ENCODE measurements at places on chromosomes 12 and 14.

- no peak overlapping the region for H3K4me3 ChIP-seq
- no peak overlapping the region for H3K27ac ChIP-seq
- H3K27me3 ChIP-seq = no peaks in the 10 kb centered on the region
- H3K4me1 ChIP-seq = no peaks in the 10 kb centered on the region
- H3K36me3 ChIP-seq = no peaks in the 10 kb centered on the region
- DNase-seq = no peak
Observed at GRCh38 chr12:40837891-40838429, 145.7 kb downstream of the CNTN1 start.

- peaks cover 6% of the 10 kb centered on the region for H3K27me3 ChIP-seq
- H3K27ac ChIP-seq = no peak overlapping the region
- no peaks in the 10 kb centered on the region for H3K4me1 ChIP-seq
- no peak overlapping the region for H3K4me3 ChIP-seq
- no peak for DNase-seq
Observed at GRCh38 chr12:25546318-25546717, 6.8 kb downstream of the LMNTD1 start.

GRCh38 chr12:15540469-15540872 is 218.2 kb downstream of the PTPRO start:
- H3K4me3 ChIP-seq = no peak overlapping the region
- DNase-seq = no peak
- H3K27me3 ChIP-seq = no peaks in the 10 kb centered on the region

DNA sequence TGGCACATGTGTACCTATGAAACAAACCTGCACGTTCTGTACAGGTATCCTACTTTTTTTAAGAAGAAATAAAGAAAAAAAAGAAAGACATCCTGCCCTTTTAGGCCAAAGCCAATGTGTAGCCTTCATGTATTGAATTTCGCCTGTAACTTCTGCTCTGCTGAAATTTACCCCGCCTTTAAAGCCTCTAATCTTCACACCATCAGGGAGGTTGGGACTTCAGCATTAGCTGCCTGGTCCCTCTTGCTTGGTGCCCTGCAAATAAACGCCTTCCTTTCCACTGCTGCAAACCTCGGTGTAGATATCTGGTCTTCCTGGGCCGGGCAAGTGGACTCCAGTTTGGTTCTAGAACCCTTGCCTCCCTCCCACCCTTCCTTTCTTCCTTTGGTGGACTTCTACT is 2.6 kb upstream of the KRT71 start:
- no peaks in the 10 kb centered on the region for H3K36me3 ChIP-seq
- peaks cover 7% of the 10 kb centered on the region for H3K27me3 ChIP-seq
- DNase-seq = no peak
- H3K4me3 ChIP-seq = no peak overlapping the region
- no peak overlapping the region for H3K27ac ChIP-seq
- H3K4me1 ChIP-seq = no peaks in the 10 kb centered on the region

DNA sequence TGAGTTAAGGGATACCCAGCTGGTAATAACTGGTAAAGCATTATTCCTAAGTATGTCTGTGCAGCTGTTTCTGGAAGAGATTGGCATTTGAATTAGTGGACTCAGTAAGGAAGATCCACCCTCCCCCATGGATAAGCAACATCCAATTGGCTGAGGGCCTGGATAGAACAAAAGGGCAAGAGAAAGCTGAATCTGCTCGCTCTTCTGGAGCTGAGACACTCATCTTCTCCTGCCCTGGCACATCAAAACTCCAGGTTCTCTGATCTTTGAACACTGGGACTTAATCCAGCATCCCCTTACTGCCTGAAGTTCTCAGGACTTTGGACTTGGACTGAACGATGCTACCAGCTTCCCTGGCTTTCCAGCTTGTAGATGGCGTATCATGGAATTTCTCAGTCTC is 63.1 kb upstream of the CNOT2 start:
- no peaks in the 10 kb centered on the region for H3K36me3 ChIP-seq
- DNase-seq = no peak
- H3K27me3 ChIP-seq = peaks cover 4% of the 10 kb centered on the region
- no peak overlapping the region for H3K27ac ChIP-seq

- no peak overlapping the region for H3K27ac ChIP-seq
- no peak for DNase-seq
- H3K4me1 ChIP-seq = peaks cover 10% of the 10 kb centered on the region
- peaks cover 34% of the 10 kb centered on the region for H3K27me3 ChIP-seq
- no peaks in the 10 kb centered on the region for H3K36me3 ChIP-seq
Observed at GRCh38 chr12:52791271-52792184, 4.4 kb downstream of the KRT3 start.

- H3K27ac ChIP-seq = no peak overlapping the region
- H3K36me3 ChIP-seq = peaks cover 7% of the 10 kb centered on the region
- H3K27me3 ChIP-seq = peaks cover 21% of the 10 kb centered on the region
- H3K4me3 ChIP-seq = no peak overlapping the region
Observed at GRCh38 chr14:54797556-54797955, 105.1 kb downstream of the GCH1 start.

- no peak overlapping the region for H3K4me3 ChIP-seq
- H3K27ac ChIP-seq = peak overlapping the region; percentile 68
- peaks cover 43% of the 10 kb centered on the region for H3K4me1 ChIP-seq
- no peak for DNase-seq
Observed at GRCh38 chr12:55724940-55725309, 3.9 kb downstream of the CD63 start.

DNA sequence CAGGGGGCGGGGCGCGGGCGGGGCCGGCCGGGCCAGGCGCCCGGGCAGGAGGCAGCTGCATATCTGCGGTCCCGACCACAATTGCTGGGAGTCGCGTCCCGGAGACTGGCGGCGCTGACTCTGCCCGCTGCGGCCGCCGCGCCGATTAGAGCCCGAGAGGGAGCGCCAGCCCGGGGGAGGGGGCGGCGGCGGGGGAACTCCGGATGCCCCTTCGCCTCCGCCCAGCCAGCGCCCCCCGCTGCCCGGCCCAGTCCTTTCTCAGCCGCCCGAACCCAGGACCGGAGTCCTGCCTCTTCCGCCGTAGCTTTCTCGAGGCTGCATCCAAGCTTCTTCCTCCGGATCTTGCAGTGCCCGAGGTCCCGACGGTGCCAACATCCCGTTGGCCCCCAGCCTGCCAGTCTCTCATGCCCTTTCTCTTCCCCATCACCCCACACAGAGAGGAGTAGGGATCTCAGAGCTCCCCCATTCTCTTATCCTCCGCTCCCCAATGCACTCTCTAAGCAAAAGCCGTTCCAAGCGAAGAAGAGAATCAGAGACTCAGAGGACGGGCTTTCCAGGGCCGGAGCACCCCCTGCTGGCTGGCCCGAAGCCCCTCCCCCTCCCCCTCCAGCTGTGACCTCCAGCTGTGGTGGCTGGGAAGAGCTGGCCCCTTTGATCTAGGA is 8.8 kb upstream of the SP7 start:
- no peaks in the 10 kb centered on the region for H3K27me3 ChIP-seq
- no peaks in the 10 kb centered on the region for H3K36me3 ChIP-seq
- peak overlapping the region; percentile 99 for H3K4me3 ChIP-seq
- H3K27ac ChIP-seq = peak overlapping the region; percentile 73

DNA sequence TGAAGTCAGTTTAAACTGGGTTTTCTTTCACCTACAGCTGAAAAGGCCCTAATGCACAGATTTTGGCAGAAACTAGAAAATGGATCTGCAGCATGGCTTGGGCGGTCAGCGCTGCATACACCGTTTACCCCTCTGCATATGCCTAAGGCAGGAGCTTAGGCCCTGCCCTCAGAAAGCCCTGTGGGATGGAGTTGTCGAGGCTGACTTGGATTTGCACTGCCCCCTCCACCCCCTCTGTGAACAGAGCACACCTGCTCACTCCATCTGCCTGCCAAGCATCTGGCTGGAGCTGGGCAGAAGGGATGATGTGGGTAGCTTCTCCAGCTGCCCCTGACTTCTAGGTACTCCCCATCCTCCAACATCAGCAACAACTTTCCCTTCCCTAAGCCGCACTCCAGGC is 41.9 kb downstream of the TTC7B start:
- H3K27ac ChIP-seq = no peak overlapping the region
- no peaks in the 10 kb centered on the region for H3K4me1 ChIP-seq
- no peaks in the 10 kb centered on the region for H3K27me3 ChIP-seq
- H3K36me3 ChIP-seq = peaks cover 4% of the 10 kb centered on the region

- H3K4me1 ChIP-seq = no peaks in the 10 kb centered on the region
- no peak overlapping the region for H3K4me3 ChIP-seq
- DNase-seq = no peak
- peaks cover 4% of the 10 kb centered on the region for H3K27me3 ChIP-seq
Observed at GRCh38 chr12:105507311-105508038, 177.0 kb downstream of the C12orf75 start.

GRCh38 chr12:98653866-98654493 is 8.9 kb downstream of the APAF1 start:
- no peak overlapping the region for H3K4me3 ChIP-seq
- peaks cover 10% of the 10 kb centered on the region for H3K4me1 ChIP-seq

DNA sequence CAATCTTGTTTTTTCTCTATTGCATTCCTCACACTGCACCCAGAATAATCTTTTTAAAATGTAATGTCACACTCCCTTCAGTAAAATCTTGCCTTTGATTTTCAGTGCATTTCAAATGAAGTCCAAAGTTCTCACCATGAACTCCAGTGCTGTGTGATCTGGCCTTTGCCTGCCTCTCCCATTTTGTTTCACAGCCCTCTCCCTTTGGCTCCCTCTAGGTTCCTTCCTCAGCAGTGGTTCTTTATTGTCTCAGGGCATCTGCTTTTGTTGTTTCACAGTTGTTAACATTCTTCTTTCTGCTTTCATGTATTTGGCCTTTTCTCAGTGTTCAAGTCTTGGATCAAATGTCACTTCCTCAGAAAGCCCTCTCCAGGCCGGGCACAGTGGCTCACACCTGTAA is 84.5 kb upstream of the AMN1 start:
- peaks cover 24% of the 10 kb centered on the region for H3K4me1 ChIP-seq
- no peaks in the 10 kb centered on the region for H3K27me3 ChIP-seq
- peak overlapping the region; percentile 15 for H3K27ac ChIP-seq
- H3K36me3 ChIP-seq = no peaks in the 10 kb centered on the region

- H3K27me3 ChIP-seq = peaks cover 11% of the 10 kb centered on the region
- H3K4me1 ChIP-seq = no peaks in the 10 kb centered on the region
- no peak for DNase-seq
- no peaks in the 10 kb centered on the region for H3K36me3 ChIP-seq
Observed at GRCh38 chr12:102462795-102463465, 17.4 kb downstream of the IGF1 start.

DNA sequence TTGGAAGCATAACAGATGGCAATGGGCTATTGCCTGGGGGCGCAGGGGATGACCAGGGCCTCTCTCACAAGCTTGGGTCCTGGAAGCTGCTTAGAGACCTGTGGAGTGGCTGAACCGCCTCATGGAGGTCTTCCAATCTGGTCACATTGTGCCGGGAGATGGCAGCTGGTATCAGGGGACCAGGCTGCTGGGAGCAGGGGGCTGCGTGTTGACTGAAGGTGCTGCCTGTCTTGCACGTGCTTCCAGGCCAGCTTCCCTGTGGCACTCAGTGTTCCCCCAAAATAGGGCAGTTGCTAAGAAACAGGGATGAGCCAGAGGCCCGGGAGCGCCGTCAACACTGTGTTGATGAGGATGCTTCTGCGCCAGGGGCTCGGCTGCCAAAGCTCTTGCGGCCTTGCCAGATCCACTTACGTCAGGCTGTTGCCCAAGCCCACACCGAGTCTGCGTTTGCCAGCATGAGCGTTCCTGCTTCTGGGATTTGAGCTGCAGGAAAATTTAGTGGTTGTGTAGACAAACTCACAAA is 39.8 kb downstream of the ELK3 start:
- peaks cover 33% of the 10 kb centered on the region for H3K4me1 ChIP-seq
- no peak for DNase-seq
- H3K27ac ChIP-seq = no peak overlapping the region
- H3K36me3 ChIP-seq = peaks cover 31% of the 10 kb centered on the region

DNA sequence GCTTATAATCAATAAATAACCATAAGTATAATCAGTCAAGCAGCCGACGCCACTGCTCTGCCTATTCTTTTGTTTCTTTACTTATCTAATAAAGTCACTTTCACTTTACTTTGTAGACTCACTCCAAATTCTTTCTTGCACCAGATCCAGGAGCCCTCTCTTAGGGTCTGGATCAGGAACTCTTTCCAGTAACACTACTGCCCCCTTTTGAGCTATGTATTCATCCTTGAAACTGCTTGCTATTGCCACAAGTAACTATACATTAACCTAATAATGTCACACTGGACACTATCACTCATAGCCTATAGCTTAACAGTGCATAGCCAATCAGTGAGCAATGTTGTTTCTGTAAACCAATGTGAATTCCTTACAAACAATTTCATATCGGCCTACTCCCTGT is 2.8 kb upstream of the NID2 start:
- peaks cover 31% of the 10 kb centered on the region for H3K27me3 ChIP-seq
- H3K4me3 ChIP-seq = no peak overlapping the region
- no peak for DNase-seq

DNA sequence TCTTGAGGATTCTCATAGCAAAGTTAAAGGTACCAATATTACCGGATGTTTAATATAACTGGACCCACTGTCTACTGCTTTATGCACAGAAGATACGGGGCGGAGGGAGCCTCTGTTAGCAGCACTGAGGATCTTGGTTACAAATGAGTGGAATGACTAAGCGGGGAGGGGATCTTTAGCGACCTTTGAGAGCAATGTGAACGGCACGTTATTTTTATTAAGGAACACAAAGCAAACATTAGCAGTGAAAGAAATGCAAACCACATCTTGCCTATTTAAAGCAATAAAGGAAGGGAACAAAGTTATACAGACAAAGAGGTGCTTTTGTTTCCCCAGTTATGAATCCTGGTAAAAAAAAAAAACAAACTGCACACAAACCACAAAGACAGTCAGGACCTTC is 27.1 kb upstream of the PRMT8 start:
- no peaks in the 10 kb centered on the region for H3K36me3 ChIP-seq
- no peak overlapping the region for H3K27ac ChIP-seq

GRCh38 chr14:100193417-100194357 is 34.2 kb upstream of the DEGS2 start:
- no peaks in the 10 kb centered on the region for H3K36me3 ChIP-seq
- peak overlapping the region; percentile 88 for H3K27ac ChIP-seq
- H3K4me3 ChIP-seq = peak overlapping the region; percentile 81
- H3K27me3 ChIP-seq = no peaks in the 10 kb centered on the region
- DNase-seq = no peak
- H3K4me1 ChIP-seq = peaks cover 10% of the 10 kb centered on the region

DNA sequence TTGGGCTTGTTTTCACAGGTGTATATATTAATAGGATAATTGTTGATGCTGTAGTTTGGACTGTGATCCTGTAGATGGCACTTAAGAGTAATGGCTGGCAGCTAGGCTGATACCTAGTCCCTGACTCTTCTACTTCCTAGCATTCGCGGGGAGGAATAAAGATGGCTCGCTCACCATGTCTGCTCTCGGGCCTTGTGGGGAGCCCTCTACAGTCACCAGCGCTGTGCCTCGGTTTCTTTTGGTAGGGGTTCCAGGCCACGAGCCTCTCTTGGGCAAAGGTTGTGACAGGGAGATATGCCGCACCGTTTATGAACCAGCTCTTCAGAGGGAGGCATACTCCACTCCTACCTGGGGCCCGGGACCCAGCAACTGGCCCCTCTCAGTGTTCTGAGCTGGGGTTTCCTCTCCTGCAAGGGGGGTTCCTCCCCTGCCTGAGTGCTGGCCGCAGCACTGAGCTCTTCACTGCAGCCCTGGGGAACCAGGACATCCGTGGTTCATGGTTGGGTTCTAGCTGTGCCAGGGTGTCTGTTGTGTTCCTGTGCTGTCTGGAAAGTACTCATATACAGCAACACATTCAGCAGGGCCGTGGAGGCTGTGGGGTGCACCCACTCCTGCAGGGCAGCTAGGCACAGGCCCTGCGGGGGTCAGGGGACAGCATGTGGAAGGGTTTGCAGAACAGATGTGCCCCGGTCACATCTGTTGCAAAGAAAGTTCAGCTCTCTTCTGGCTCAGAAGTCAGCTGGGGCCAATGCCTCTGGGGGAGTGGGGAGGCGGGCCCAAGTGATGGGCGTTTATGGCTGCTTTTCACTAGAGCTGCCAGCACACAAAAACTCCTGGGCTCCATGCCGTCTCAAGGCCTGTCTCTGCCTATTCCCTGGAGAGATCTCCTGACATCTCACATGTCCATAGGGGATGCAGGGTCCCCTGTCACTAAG is 147.9 kb downstream of the PPFIA2 start:
- H3K36me3 ChIP-seq = no peaks in the 10 kb centered on the region
- H3K27ac ChIP-seq = no peak overlapping the region
- H3K27me3 ChIP-seq = no peaks in the 10 kb centered on the region
- DNase-seq = no peak
